ENCODE measurements at places on chromosomes 2 and 18. TPM values are rescaled to one million over a fixed set of nuclear protein-coding genes. Genes with fewer than 3 reads are reported as not detected.
A peak's percentile ranks its signal among the peaks of the same experiment; 100 is the strongest.

The ABCG5 gene
- not detected for polyA plus RNA-seq

The ADGRF3 gene
- 0.24 TPM for polyA plus RNA-seq

The GCG gene
- not detected for polyA plus RNA-seq

The SCYGR3 gene
- polyA plus RNA-seq, result not detected

The M1AP gene
- 0.13 TPM for polyA plus RNA-seq

The FKBP1B gene
- polyA plus RNA-seq, result 7.0 TPM

The AKAIN1 gene
- polyA plus RNA-seq, result not detected

The CFAP65 gene
- polyA plus RNA-seq, result not detected

GRCh38 chr2:127811397-127812321, 688 bp upstream of the WDR33 start:
- peaks cover 13% of the 10 kb centered on the region for H3K4me1 ChIP-seq
- DNase-seq, result no peak
- H3K36me3 ChIP-seq, result no peaks in the 10 kb centered on the region
- H3K27me3 ChIP-seq, result no peaks in the 10 kb centered on the region
- H3K27ac ChIP-seq, result peak overlapping the region; percentile 88

DNA sequence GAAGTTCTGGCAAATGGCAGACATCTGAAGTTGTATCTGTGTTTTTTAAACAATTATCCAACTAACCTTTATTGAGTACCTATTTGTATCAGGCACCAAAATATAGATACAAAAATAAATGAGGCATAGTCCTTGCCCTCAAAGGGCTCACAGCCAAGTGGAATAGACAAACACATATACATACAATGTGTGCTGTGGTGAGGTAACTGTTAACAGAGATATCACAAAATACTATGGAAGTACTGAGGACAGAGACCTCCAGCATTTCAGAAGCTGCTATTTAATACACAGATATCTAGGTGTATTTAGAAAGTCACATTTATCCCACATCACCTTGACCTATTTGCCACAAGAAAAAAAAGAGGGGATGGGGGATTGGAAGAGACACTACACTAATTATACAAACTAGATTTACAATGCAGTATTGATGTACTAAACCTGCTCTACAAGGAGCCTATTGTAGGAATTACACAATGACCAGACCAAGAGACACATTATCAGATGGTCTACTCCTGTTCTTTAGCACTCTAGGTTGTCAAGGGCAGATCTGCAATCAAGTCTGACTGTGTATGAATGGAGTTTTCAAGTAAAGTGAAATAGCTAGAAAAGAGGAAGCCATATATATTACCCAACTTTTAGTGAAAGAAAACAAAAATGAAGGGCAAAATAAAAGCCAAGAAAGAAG, 62.2 kb downstream of the SPIRE1 start:
- H3K27ac ChIP-seq, result no peak overlapping the region
- no peaks in the 10 kb centered on the region for H3K36me3 ChIP-seq
- H3K4me1 ChIP-seq, result peaks cover 55% of the 10 kb centered on the region
- DNase-seq, result no peak

GRCh38 chr2:172496160-172496608, 59.7 kb upstream of the PDK1 start:
- no peaks in the 10 kb centered on the region for H3K4me1 ChIP-seq
- no peak for DNase-seq
- no peak overlapping the region for H3K4me3 ChIP-seq
- H3K27ac ChIP-seq, result no peak overlapping the region
- no peaks in the 10 kb centered on the region for H3K27me3 ChIP-seq

DNA sequence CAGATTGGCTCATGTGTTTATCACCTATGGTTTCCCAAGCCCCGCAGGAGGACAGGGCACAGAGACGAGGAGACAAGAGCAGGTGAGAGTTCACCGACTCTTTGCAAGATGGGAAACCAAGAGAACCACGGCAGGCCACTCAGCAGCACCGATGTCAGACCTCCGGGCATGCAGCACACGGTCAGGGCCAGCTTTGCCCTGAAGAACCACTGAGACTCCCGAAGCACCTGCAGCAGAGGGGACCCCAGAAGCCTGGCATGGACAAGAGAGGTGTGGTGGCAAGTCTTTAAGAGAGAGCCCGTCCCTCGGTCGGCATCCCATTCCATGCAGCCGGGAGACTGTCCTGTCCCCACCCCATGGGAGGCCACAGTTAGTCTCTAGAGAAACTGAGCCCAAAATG, 36.6 kb upstream of the TAF1B start:
- H3K4me3 ChIP-seq, result no peak overlapping the region
- no peaks in the 10 kb centered on the region for H3K36me3 ChIP-seq
- H3K27me3 ChIP-seq, result no peaks in the 10 kb centered on the region
- H3K27ac ChIP-seq, result no peak overlapping the region
- H3K4me1 ChIP-seq, result peaks cover 33% of the 10 kb centered on the region

DNA sequence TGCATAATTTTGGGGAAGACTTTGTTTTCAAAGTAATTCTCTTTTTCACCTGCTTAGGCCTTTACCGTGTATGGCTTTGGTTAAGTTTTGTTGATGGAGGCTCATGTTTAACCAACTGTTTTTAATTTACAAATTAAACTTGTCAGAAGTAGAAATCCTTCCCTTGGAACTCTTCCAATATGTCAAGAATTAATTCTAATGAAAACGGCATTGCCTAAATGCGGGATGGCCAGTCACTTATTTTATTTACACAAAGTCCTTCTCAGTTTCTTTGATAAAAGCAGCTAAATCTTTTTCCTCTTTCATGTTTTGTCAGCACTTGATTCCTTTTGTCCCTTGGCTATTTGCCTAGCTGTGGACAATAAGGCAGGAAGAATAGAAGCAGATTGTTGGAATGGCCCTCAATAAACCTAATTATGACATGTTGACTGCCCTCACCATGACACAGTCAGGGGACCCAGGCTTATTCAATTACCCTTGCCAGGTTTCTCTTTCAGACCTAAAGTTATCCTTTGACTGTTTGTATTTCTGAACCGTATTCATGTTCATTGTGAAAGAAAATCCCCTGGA, 26.3 kb downstream of the PAX3 start:
- H3K4me3 ChIP-seq, result no peak overlapping the region
- DNase-seq, result no peak
- no peaks in the 10 kb centered on the region for H3K4me1 ChIP-seq

DNA sequence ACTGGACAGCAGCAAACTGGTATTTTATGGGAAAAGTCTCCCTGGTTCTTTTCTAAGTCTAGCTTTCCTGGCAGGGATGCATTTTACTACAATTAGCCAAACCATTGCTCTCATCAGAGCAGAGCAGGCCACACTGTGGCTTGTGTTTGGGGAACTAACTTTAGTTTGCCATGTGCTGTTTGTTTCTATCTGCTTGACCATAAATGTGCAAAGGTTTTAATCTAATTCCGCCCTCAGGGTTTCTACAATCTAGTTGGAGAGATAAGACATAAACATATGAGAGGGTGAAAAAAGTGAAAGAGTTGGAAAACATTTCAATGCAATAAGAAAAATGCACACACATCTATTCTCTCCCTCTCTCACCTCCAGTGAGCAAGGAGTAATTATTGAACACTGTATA, 86.9 kb upstream of the MAPK4 start:
- no peak overlapping the region for H3K27ac ChIP-seq
- H3K36me3 ChIP-seq, result no peaks in the 10 kb centered on the region
- no peak for DNase-seq
- H3K4me3 ChIP-seq, result no peak overlapping the region
- H3K27me3 ChIP-seq, result no peaks in the 10 kb centered on the region

GRCh38 chr18:5527603-5528002, 16.2 kb downstream of the EPB41L3 start:
- peaks cover 12% of the 10 kb centered on the region for H3K4me1 ChIP-seq
- H3K27me3 ChIP-seq, result no peaks in the 10 kb centered on the region
- H3K36me3 ChIP-seq, result no peaks in the 10 kb centered on the region
- DNase-seq, result peak; percentile 91
- peak overlapping the region; percentile 55 for H3K27ac ChIP-seq
- peak overlapping the region; percentile 27 for H3K4me3 ChIP-seq

DNA sequence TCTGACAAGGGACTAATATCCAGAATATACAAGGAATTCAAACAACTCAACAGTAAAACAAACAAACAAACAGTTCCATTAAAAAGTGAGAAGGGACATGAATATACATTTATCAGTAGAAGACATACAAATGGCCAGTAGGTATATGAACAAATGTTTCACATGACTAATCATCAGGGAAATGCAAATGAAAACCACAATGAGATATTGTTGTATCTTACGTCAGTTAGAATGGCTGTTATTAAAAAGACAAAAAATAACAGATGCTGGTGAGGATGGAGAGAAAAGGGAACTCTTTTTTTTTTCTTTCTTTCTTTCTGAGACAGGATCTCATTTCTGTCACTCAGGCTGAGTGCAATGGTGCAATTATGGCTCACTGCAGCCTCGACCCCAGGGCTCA, 175.5 kb downstream of the CAMKMT start:
- no peak overlapping the region for H3K4me3 ChIP-seq
- H3K27ac ChIP-seq, result no peak overlapping the region
- H3K4me1 ChIP-seq, result no peaks in the 10 kb centered on the region
- H3K36me3 ChIP-seq, result no peaks in the 10 kb centered on the region
- H3K27me3 ChIP-seq, result no peaks in the 10 kb centered on the region

- no peaks in the 10 kb centered on the region for H3K27me3 ChIP-seq
- H3K4me1 ChIP-seq, result 0 out of 2 replicates have a peak, but pooled peaks cover 8% of the 10 kb centered on the region
- no peaks in the 10 kb centered on the region for H3K36me3 ChIP-seq
Observed at GRCh38 chr2:173571887-173572680, 217.4 kb downstream of the CDCA7 start.

DNA sequence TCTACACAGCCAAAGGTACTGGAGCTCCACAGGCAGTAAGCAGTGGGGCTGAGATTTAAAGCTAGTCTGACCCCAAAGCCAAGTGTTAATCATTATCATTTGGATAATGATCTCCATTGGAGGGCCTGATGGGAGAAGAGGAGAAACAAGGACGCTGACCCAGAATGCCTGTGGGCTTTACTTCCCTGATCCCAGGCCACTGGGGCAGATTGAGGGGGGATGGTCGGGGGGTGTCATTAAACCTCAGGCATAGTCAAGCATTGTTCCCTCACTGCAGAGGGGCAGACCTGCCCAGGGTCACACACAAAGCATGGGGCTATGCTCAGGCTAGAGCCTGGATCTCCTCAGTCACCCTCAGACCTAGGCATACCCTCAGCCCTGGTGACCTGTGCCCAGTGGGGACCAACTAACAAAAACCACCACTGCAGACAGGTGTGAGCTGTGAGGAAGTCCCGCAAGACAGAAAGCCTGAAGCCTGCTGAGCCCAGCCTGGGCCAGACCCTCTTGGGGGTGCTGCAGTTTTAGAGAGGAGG, 53.4 kb downstream of the SDC1 start:
- peaks cover 9% of the 10 kb centered on the region for H3K4me1 ChIP-seq
- no peaks in the 10 kb centered on the region for H3K27me3 ChIP-seq
- H3K27ac ChIP-seq, result no peak overlapping the region
- H3K4me3 ChIP-seq, result no peak overlapping the region
- no peak for DNase-seq
- H3K36me3 ChIP-seq, result no peaks in the 10 kb centered on the region

DNA sequence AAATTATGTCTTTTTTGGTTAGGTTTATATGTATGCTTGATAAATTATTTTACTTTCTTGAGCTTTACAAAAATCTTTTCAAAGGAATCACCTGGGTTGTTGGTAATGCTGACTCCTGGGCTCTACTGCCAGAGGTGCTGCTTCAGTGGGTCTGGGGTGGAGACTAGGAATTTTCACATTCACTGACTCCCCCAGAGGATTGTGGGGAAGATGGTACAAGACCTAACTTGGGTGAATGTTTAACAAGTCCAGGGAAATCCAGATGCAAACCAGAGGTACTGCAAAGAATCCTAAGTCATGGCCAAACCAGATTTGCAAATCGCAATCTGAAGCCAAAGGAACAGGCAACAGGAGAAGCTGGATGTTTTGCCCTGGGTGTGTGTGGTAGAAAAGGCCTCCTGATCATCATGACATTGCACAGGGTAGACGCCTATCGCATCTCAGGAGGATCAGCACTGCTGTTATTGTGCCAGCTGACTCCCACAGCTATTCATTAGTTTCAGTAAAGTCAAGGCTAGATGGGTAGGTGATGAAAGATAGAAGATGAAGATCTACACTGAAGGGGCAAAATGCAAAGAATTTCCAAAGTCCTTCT, 185.2 kb downstream of the BARD1 start:
- H3K4me1 ChIP-seq, result no peaks in the 10 kb centered on the region
- no peak overlapping the region for H3K4me3 ChIP-seq
- H3K27me3 ChIP-seq, result no peaks in the 10 kb centered on the region
- DNase-seq, result no peak

- H3K27me3 ChIP-seq, result no peaks in the 10 kb centered on the region
- H3K27ac ChIP-seq, result no peak overlapping the region
- peaks cover 21% of the 10 kb centered on the region for H3K4me1 ChIP-seq
- H3K36me3 ChIP-seq, result no peaks in the 10 kb centered on the region
Observed at GRCh38 chr2:171880774-171881173, 13.3 kb downstream of the SLC25A12 start.

DNA sequence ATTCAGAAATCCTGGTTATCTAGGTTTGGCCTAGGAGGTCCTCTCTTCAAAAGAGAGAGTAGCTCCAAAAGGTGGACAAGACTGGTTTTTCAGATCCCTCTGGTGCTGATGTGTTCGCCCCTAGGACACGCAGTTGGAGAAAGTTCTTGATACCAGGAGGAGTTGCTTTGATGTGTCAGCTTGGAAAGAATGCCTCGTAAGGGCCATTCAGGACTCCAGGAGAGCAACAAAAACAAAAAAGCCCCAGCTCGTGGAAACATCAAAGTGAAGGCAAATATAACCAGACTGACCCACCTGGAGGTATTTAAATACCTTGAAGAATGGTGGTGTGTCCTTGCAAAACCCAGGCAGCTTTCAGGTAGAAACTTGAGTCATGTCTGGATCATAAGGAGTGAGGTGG, 12.5 kb upstream of the LBH start:
- H3K27ac ChIP-seq, result no peak overlapping the region
- no peak overlapping the region for H3K4me3 ChIP-seq
- no peaks in the 10 kb centered on the region for H3K27me3 ChIP-seq
- no peaks in the 10 kb centered on the region for H3K36me3 ChIP-seq
- no peak for DNase-seq

GRCh38 chr18:79523736-79524180, 128.0 kb downstream of the NFATC1 start:
- H3K27me3 ChIP-seq, result no peaks in the 10 kb centered on the region
- H3K36me3 ChIP-seq, result no peaks in the 10 kb centered on the region
- no peak for DNase-seq
- no peak overlapping the region for H3K4me3 ChIP-seq
- H3K4me1 ChIP-seq, result no peaks in the 10 kb centered on the region
- H3K27ac ChIP-seq, result no peak overlapping the region

DNA sequence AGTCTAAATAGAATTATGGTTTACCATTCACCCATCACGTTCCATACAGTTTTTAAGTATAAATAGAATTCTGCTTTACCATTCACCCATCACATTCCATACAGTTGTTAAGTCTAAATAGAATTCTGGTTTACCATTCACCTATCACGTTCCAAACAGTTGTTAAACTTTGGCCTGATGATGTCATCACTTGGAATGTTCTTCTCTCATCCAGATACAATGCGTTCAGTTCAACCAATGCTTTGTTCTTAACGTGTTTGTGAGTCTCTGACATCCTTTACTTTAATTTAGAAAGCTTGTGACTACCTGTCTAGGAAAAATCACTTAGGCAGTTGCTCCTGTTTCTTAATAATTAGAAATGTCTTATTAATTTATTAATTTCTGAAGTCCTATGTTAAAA, 236.3 kb upstream of the RASGRP3 start:
- no peaks in the 10 kb centered on the region for H3K27me3 ChIP-seq
- no peak for DNase-seq
- H3K4me3 ChIP-seq, result no peak overlapping the region
- H3K4me1 ChIP-seq, result peaks cover 49% of the 10 kb centered on the region
- H3K27ac ChIP-seq, result no peak overlapping the region
